NCI-H524 (cell line): ENCODE measurements at places on chromosomes 1 and 21.

DNA sequence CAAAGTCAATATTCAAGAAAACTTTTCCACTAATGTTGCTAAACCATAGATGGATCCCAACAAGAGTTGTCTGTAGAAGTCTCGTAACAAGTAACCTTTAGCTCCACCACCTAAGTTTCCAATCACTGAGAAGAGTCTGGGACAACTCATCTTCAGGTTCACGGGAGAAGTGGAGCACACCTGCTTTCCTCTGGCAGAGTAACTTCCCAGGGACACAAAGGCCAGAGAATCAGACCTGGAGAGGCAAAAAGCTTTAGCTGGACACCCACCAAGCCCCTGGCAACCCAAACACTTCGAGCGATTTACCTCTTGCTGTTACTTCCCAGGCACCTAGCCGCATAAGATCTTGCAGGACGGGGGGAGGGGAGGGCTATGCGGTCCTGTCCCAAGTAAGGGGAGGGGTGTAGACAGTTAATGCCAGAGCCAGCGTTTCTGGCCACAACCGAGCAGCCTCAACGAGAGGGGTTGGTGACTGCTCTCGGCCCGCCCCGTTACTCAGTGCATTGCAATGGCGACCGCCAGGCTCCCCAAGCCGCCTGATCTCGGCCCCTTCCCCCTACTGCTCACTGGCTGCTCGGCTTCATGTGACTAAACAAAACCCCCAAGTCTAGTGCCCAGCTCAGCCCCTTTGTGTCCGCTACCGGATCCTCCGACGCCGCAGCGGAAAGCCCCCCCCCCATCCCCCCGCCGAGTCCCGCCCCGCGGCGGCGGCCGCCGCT lies 709 bp downstream of the ZNF644 start:
- DNase-seq: no peak

- no peak for DNase-seq
Observed at GRCh38 chr1:88916883-88917282, 25.5 kb upstream of the GTF2B start.

- DNase-seq: no peak
Observed at GRCh38 chr1:217472915-217473314, 158.0 kb downstream of the GPATCH2 start.

DNA sequence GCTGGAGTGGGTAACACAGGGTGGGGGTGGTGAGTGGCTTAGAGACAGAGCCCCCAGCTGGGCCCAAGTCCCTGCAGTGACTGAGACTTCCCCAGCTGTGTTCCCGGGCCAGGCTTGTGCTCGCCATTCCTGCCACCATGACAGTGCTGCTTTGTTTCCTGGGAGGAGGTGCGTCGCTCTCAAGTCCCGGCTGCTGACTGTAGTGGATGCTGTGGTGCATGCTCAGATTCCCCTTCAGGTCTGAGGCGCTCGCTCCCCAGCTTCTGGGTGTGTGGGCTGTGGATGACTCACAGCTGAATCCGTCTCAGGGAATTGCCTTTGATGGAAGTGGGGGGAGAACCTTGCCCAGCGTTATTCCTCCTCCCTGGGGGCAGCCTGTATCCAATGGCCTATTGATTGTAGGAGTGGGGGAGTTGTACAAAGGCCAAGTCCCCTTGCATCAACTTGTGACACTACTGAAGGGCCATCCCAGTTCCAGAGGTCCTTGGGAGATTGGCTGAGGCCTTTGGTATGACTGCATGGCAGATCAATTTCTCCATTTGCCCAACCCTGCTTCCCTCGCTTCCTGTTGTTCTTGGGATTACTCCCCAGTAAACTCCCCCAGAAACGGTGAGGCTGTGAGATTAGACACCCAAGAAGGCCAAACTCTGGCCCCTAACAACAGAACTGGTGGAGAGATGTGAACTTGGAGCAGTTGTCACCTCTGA lies 17.8 kb upstream of the POU3F1 start:
- no peak for DNase-seq

DNA sequence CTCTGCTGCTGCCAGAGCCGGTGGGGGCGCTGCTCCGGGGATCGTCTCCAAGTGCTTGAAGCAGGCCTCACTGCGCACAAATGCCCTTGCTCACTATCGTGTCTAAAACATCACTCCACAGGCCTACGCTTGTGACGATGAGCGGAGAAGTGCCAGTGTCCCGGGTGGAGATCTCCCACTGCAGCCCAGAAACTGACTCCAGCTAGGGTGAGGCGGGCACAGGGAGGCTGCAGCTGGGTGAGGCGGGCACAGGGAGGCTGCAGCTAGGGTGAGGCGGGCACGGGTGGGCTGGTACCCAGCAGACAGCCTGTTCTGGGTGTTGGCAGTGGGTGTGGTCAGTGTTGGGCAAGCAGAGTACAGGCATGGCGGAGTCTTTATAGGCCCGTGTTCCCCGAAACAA lies 22.7 kb upstream of the PDXK start:
- no peak for DNase-seq

DNA sequence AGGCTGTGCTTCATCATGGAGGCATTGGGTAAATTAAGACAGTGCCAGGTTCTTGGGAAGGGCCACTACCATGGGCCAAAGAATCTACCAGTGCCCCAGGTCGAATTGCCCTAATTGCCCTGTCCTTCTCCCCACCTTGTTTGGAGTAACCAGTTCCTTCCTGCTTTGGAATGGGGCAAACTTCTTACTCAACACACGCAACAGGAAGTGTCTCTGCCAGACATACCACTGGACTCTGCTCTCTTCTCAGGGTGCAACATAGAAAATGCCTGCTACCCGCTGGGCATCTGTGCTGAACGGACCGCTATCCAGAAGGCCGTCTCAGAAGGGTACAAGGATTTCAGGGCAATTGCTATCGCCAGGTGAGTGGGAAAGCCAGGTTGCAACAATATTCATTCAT lies 15.8 kb downstream of the CDA start:
- no peak for DNase-seq

DNA sequence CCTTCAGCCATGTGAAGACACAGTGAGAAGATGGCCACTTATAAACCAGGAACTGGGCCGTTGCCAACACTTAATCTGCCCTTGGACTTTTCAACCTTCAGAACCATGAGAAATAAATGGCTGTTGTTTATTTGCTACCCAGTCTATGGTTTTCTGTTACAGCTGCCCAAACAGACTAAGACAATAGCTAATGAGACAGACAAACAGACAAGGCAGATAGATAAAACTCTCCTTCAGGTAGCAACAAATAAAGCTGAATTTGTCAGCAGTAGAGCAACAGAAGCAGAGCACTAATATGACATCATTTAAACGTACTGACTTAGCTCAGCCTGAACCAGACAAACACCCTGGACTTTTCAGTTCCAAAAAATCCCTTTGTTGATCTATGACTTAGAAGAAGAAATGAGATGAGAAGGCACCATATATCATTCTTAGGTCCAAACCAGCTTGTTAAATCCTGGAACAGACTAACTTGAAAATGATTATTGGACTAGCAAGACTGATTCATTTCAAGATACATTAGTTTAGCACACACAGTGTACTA lies 27.0 kb downstream of the ZZZ3 start:
- peak; percentile 77 for DNase-seq

GRCh38 chr1:207047505-207047904 lies 3.5 kb downstream of the YOD1 start:
- no peak for DNase-seq

DNA sequence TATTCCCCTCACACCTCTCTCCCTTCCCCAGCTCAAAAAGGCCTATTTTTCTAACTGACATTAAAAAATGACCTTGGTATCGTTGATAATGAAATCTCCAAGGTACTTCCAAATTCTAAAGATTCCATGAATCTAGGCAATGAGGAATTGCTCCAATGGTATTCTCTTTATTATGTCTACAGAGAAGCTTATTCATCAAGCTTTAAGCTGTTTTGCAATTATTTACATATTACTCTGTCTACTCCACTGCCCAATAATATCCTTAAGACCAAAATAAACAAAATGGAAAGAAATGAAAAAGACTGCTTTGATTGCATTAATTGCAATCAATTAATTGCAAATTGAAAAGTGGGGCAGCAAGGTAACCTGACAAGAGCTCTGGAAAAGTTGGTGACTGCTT lies 7.9 kb downstream of the PLPP3 start:
- DNase-seq: no peak

DNA sequence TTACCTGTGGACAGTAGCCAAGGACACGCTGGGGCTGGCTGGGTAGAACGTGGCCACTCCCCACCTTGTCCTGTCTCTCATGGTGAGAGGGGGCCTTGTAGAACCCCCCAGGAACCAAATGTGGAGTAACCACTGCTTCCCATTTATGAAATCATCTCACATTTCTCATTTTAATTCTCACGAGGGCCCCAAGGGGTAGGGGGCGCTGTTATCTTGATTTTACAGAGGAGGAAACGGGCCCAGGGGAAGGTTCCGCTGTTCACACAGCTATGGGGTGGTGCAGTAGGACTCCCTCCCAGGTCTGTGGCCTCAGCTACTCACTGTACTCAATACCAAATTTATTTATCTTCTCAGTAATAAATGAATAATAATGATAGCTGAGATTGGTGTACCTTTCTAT lies 5.5 kb downstream of the SMPDL3B start:
- no peak for DNase-seq

- DNase-seq: peak; percentile 14
Observed at GRCh38 chr1:8873506-8874229, 4.8 kb downstream of the ENO1 start.

GRCh38 chr21:31778546-31778945 lies 46.6 kb upstream of the SCAF4 start:
- no peak for DNase-seq

GRCh38 chr1:176752505-176752904 lies 289.5 kb downstream of the PAPPA2 start:
- no peak for DNase-seq

DNA sequence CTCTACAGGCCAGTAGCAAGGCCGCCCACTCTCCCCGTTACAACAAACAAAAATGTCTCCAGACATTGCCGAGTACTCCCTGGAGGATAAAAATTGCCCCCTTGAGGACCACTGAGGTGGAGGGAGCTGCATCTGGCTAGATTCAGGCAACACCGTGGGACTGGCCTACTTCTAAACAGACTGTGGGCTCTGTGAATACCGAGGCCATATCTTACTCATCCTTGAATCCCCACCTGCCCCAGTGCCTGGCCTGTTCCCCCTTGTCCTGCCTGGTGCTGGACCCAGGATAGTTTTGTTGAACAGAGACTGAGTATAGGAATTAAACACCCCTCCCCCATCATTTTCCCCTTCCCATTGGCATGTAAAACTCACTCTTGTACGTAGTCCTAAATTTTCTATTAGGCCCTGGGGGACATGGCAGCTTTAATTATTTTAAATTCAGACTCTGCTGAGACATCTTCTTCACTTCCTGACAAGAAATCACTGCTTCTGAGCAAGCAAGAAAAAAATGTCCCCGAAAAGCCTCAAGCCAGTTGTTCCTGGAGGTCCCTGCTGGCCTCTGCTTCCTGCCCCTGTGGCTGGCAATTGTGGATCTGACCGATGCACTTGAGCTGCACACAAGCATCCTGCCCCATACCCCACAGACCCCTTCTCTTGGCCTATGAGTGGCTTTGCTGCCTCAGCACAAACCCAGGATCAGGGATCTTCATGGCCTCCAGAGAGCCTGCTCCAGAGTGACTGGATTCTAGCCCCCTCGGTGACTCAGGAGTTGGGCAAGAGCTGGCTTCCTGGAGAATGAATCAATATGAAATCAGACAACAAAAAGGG lies 111.0 kb downstream of the ACTL8 start:
- DNase-seq: no peak

GRCh38 chr1:42173155-42173933 lies 8.8 kb upstream of the GUCA2A start:
- DNase-seq: peak; percentile 47

DNA sequence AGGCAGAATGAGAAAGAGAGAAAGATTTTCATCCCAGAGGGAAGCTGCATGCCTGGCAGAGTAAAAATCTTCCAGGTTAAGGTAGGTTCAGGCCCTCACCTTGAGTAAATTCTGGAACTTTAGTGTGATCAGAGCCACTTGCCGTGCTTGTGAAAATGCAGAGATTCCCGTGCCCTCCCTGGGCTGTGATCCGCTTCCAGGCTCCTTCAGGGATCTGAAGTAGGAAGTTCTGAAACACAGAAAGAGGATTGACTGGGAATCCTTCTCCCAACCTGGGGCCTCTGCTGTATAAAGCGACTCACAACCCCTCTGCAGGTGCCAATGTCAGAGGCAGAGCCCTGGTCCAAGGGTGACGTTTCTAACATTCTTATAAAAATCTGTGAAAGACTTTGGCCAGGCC lies 26.6 kb downstream of the NUAK2 start:
- no peak for DNase-seq

DNA sequence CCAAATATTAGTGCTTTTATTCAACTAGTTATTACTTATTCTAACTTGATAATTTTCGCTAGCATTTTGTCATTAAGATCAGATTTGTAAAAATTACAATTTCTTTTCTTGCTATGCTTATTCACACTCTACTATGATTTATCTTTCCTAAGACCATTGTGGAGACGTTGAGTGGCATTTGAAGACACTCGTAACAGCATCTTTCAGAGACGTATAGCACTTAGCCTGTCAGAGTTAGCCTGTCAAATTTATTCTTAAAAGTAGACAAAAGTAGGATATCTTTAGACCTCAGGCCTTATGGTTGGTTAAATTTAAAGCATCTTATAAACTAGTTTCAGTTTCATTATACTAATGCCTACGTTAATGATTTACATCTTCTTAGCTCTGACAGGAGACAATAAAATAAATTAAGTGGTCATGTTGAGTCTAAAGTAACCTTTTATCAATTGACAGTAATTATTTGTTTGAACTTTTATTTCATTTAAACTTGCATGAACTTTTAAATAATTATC lies 1410.1 kb downstream of the MRPL39 start:
- no peak for DNase-seq

GRCh38 chr1:36024847-36025246 lies 59.0 kb upstream of the TEKT2 start:
- DNase-seq: no peak

DNA sequence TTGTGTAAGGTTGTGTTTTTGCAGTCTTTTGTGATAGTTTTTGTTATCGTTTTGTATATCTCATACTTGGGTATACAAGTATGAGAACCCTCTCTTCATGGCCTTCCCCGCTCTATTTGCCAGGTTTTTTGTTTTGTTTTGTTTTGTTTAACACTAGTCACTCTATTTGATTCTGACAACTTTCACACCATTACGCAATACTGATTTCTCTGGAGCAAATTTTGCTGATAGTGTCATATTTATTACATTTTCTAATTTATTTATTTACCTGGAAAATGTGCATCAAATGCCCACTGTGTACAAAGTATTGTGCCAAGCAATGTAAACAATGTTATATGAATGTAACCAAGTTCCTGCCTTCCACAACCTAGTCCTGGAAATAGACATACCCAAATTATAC lies 90.1 kb downstream of the LRRC40 start:
- no peak for DNase-seq

DNA sequence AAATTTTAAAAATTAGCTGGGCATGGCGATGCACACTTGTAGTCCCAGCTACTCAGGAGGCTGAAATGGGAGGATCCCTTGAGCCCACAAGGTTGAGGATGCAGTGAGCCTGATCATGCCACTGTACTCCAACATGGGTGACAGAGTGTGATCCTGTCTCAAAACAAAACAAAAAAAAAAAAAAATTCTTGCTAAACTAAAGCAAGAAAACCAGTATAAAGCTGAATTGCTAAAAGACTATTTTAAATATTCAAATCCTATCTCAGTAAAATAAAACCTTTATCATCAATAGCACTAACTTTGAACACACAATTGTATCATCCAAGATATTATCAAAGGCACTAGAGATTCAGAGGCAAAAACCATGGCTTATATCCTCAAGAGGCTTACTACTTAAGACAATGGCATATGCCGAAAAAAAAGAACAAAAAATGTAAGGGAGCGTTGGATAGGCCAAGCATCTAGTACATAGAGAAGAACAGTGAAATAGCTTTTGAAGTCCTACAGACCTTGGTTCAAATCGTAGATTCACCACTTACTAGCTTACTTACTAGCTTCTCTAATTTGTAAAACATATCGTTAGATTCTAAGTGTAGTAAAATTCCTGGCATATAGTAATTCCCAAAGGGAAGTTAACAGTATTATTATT lies 3.6 kb downstream of the EPS15 start:
- DNase-seq: peak; percentile 69
